Activated T-cell treated with anti-CD3 and anti-CD28 coated beads, Interleukin-2, amount 50 U/mL, for 48 hours (primary cell): ENCODE measurements at places on chromosomes 5 and 9.

DNA sequence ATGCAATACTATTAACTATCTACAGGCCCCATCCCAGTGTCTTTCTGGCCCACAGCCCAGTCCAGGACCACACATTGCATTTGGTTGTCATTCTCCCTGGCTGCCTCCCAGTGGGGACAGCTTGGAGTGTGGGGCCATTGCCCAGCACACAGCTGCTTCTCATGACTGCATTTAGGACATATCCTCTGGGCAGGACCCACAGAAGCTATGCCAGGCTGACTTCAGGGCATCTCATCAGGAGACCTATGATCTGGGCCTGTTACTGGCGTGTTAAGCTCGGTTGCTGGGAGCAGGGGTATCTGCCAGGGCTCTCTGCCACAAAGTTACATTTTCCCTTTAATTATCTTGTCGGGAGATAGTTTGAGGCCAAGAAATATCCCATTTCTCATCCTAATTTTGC, 32.1 kb upstream of the CLPTM1L start:
- DNase-seq, result no peak

DNA sequence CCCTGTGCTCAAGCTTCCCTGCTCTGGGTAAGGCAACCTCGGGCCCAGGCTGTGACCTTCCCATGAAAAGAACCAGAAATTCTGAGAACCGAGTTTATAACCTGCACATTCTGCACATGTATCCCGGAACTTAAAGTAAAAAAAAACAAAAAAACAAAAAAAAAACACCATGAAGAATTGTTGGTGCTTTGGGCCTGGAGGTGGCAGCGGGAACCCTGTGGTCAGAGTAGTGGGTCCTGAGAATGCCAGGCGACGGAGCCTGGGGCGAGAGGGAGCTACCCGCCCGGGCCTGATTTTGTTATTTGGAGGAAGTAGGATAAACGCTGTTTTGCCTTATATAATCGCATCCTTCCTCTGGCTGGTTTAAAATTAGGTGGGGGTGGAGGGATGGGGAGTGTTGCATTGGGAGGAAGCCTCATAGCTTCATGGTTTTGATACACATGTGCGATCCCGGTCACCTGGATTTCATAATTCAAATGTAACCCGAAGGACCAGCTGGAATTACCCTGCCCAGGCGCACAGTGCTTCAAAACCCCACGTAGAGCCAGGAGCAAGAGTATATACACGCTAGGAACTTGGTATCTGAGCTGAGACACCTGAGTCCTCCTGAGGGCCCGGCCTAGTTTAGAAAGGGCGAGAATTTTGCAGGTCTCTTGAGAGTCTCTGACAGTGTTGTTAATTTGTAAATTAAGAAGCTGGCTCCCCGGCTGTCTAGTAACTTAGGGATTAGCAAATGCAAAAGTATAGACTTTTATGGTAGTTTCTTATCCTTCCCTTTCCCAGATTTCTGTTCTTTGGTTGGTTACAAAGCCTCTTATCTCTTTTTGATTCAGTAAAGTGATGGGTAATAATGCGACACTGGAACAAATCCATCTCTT, 2.8 kb downstream of the MSX2 start:
- DNase-seq, result no peak

- DNase-seq, result no peak
Measured at GRCh38 chr5:72427016-72427415, 80.2 kb downstream of the ZNF366 start.

DNA sequence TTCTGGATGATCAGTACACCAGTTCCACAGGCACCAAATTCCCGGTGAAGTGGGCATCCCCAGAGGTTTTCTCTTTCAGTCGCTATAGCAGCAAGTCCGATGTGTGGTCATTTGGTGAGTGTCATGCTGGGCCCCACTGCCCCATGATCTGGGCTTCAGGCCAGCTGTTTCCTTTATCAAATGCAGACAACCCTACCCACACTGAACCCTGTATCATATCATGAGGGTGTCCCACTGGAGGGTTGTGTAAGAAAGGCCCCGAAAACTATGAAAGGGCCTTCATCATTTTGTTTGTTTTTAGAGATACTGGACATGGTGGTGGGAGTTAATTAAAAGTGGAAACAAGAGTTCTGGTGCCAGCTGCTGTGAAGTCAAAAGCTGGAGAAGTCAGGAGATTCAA, 20.0 kb upstream of the CYFIP2 start:
- no peak for DNase-seq

- DNase-seq, result no peak
Measured at GRCh38 chr5:90289837-90290236, 119.7 kb downstream of the CETN3 start.

DNA sequence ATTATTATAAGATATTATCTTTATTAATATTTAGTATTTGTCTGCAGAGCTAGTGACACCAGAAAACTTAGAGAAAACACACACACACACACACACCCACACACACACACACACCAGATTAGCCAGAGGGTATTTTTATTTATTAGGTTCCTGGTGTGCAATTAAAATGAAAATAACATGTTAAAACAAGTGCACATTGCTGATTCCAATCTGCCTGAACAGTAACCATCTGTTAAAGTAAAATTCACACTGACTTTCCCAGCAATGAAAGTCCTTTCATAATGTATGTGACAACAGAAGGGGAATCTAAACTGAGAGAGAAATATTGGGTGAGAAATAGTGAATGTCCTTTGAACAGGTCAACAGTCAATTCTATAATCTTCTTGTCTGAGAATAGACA, 2323.5 kb upstream of the ACO1 start:
- DNase-seq, result no peak

DNA sequence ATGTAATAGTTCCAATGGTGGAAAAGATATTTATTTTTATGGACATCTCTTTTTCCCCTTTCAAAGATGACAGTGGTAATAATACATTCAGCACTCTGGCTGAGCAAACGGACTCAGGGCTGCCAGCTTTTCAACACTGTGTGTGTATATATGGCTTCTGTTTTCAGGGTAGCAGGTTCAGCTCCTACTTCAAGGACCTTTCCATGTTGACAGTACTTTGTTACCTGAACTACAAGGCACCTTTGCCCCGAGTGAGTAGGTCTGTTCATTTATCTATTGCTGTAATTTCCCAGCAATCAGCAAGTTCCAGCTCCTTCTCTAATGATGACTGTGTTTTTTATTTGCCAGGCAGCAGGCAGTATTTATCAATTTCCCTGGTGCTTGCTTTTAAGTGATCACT, 387.4 kb upstream of the KIF2A start:
- no peak for DNase-seq

- no peak for DNase-seq
Measured at GRCh38 chr5:34817558-34818351, 21.2 kb upstream of the TTC23L start.

- no peak for DNase-seq
Measured at GRCh38 chr9:99889120-99889519, 17.3 kb upstream of the STX17 start.

GRCh38 chr9:95689669-95690068, 172.9 kb upstream of the PTCH1 start:
- no peak for DNase-seq

- peak; percentile 98 for DNase-seq
Measured at GRCh38 chr5:126776499-126777256, at the start of gene LMNB1. LMNB1 (plus strand) TSS chr5:126777136; CDS start chr5:126777509, 373 bp downstream.

DNA sequence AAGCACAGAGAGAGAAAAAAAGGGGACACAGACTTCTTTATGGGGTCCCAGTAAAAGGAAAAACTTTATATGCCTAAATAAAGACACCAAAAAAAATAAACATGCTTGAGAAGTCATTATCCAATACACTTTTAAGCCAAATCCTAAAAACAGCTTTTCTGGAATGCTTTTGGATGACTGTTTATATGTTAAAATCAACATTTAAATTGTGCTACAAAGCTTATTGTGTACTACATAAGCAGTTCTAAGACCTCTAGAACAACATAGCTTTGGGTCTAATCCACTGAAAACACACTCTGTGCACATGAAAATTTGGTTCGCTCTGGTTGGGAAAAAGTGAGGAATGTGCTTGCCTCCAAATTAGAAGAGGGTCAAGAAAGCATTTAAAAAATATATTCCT, 92.5 kb downstream of the EBF1 start:
- DNase-seq, result no peak

GRCh38 chr9:130543859-130544258, 35.5 kb upstream of the FUBP3 start:
- no peak for DNase-seq

GRCh38 chr9:117596678-117597077, 107.5 kb upstream of the TLR4 start:
- DNase-seq, result no peak

- DNase-seq, result no peak
Measured at GRCh38 chr9:77464661-77465060, 183.5 kb downstream of the GNA14 start.

DNA sequence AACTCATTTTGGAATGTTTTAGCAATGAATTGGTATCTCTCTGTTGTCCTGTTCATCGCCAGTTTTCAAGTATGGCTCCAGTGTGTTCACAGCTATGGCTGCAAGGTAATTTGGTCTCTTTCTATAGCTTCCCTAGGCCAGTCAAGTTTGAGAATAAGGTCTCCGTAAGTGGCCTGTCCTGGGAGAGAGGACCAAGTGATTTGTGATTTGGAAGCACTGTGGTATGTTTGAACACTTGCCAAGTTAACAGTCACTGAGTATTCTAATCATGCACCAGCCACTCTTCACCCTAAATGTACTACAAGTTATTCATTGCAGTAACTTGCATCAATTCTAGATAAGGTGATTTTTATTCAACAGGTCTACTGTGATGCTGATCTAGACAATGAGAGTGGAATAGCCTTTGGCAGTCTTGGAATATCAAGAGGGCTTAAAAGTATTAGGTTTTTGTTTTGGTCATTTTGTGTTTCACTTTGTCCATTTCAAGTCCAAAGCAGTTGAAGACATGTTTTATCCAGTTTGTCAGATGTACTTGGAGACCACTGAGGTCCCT, 41.1 kb downstream of the G3BP1 start:
- no peak for DNase-seq

GRCh38 chr5:75337366-75338021, 474 bp downstream of the HMGCR start:
- peak; percentile 61 for DNase-seq

DNA sequence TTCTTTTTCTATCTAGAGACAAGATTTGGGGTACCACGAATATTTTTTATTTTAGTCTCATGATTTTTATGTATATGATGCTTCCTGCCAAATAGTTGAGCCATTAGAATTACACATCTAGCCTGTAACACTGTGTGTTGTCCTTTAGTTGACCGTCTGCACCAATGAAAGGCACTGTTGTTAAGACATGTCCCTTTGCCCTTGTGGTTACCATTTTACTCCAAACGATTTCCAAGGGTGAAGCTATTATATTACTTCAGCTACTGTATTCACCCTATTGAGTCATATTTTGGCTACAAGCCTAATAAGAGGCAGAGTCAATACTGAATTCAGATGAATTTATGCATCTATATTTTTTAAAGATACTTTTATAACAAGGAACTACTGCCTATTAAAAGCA, 207.6 kb downstream of the CETN3 start:
- no peak for DNase-seq

GRCh38 chr9:33445389-33446239, 1.8 kb downstream of the AQP3 start:
- no peak for DNase-seq

- DNase-seq, result no peak
Measured at GRCh38 chr9:70696694-70697335, 282.4 kb upstream of the KLF9 start.

DNA sequence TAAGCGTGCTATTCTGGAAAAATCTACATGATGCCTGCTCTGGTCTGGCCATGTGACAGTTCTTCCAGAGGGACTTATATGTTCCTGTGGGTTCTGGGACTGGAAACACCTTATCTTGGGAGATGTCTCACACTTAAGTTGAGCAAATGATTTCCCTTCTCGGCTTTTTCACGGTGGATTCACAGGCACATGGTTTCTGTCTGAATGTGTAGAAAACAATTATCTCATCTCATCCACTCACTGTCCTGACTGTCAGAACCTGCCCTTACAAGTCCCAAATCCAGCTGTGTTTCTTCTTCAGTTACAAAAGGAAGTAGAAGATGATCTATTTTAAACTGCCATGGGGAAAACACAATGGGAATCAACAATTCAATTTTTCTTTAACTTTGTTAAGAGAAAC, 184.0 kb downstream of the SYK start:
- no peak for DNase-seq

DNA sequence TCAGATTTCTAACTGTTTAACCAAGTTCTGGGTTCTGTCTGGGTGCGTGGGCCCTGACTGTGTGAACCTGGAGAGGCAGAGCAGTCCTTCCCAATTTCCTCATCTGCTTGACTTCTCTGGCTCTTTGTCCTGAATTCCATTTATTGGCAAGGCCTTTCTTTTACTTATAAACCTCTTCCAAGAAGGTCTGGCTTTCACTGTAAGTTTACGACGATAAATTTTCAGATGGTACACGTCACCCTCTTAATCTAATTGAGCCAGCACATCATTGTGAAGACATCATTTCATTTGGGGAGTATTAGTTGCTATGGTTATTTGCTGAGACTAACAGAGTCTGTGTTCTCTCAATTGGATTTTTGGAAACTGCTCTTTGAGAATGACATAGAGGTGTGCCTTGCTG, 92.4 kb downstream of the ARHGAP26 start:
- DNase-seq, result no peak

GRCh38 chr9:92988215-92988768, 41.0 kb downstream of the FGD3 start:
- DNase-seq, result peak; percentile 30
